Stimulated activated CD4-positive, alpha-beta T cell treated with anti-CD3 and anti-CD28 coated beads, Interleukin-1b, Interleukin-23, amount 100 ng/mL, for 1 hour (primary cell): ENCODE measurements at places on chromosomes 3 and 15.
A peak's percentile ranks its signal among the peaks of the same experiment; 100 is the strongest.

GRCh38 chr15:58865425-58865880 is 68.0 kb downstream of the SLTM start:
- no peak for DNase-seq

DNA sequence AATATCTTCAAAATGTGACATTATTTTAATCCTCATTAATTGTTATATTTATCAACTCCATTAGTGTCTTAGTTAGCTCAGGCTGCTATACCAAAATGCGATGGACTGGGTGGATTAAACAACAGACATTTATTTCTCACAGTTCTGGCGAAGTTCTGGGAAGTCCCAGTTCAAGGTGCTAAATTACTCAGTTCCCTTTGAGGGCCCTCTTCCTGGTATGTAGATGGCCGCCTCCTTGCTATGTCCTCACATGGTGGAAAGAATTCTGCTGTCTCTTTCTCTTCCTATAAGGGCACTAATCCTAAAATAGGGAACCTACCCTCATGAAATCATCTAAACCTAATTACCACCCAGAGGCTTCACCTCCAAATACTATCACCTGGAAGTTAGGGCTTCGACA is 38.8 kb upstream of the DUT start:
- DNase-seq, result no peak

- DNase-seq, result no peak
Measured at GRCh38 chr15:74320352-74321247, 46.8 kb downstream of the CYP11A1 start.

GRCh38 chr15:92803852-92804609 is 96.1 kb upstream of the CHD2 start:
- DNase-seq, result peak; percentile 59

GRCh38 chr3:1910322-1910721 is 188.3 kb upstream of the CNTN4 start:
- DNase-seq, result no peak

DNA sequence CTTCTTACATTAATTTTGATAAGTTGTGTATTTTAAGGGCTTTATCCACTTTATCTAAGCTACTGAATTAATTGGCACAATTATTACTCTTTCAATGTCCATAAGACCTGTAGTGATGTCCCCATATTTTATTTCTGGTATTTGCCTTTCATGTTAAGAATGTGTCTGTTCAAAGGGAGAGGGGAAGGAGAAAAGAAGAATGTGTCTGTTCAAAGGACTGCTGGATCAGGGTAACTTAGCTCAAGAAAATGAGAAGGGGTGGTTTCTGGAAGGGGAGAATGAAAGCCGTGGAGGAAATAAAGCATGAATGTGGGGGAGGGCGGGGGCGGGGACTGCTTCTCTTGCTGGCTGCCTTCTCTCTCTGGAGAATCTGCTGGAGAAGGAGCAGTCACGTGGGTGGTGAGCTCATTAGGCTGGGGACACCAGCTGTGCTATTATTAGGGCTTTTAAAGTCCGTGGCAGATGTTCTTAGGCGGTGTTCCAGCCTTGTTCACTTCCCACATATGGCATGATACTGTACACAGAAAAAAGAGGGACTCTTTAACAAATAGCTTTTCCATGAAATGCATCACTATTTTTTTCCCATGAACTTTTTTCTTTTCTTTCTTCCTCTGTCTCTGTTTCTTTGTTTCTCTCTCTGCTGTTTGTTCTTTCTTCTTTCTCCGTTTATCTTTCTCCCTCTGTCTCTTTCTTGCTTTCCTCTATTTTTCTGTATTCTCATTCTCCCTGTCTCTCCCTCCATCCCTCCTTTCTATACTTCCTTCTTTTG is 63.7 kb upstream of the ULK4 start:
- no peak for DNase-seq

DNA sequence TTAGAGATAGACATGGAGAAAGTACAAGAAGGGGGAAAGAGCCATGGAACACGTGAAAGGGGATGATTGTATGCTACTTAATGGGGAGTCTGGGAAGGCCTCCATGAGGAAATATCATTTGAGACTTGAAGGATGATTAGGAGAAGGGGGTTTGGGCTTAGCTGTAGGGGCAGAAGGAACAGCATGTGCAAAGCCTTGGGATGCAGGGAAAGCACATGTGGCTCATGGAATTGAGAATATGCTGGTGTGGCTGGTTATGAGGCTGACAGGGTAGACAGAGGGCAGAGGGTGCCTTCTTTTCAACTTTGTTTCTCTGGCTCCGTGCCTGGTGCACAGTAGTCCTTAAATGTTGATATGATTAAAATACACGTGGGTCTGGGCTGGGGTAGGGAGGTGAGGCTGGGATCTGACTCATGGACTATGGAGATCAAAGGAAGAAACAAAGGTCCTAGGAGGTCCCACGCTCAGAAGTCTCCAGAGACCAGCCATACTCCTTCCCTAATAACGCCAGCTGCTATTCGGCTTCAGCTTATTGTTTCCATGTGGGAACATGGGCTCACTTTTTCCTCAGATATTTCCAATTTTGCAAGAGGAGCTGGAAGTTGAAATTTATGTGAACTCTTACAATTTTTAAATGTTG is 1.1 kb downstream of the GTF2E1 start:
- no peak for DNase-seq

GRCh38 chr15:80822256-80822655 is 43.1 kb downstream of the CEMIP start:
- DNase-seq, result no peak

DNA sequence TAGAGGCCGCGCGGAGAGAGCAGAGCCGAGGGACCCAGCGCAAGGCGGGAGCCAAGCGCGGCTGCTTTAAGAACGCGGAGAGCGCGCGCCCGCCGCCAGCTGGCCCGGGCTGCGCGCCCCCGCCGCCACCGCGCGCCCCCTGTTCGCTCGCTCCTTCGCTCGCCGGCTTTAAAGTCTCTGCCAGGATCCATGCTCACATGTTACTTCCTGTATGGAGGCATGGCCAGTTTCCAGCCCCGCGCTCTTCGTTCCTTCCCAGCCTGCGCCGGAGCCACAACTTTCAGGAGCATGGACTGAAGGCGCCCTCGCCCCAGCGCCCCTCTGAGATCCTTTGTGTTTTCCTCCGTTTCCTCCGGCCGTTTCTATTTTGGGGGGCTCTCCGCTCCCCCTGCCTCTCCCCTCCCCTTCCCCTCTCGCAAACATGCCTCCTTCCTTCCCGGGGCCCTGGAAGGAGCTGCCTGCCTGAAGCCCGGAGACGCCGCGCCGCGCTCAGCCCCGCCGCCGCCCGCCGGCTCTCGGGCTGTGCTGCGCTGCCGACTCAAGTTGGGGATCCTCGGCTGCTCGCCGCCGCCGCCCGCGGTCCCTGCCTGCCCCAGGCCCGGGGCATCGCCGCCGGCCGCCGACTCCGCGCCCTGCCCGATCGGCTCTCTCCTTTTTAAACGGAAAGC is at the start of gene PTPRG:
Gene PTPRG, plus strand, starts transcription at position 198 of the 668 bp plus-strand sequence. CDS start 717 bp downstream, outside the sequence.
- DNase-seq, result no peak

GRCh38 chr3:99928771-99929744 is 111.4 kb downstream of the CMSS1 start:
- DNase-seq, result no peak

- no peak for DNase-seq
Measured at GRCh38 chr15:91316126-91316525, 216.1 kb downstream of the SV2B start.

- no peak for DNase-seq
Measured at GRCh38 chr3:157868196-157868595, 238.0 kb downstream of the SHOX2 start.

- DNase-seq, result no peak
Measured at GRCh38 chr3:163043074-163043473, 1546.5 kb downstream of the OTOL1 start.

- no peak for DNase-seq
Measured at GRCh38 chr3:126155819-126156218, 24.6 kb downstream of the ALDH1L1 start.

- no peak for DNase-seq
Measured at GRCh38 chr15:86892774-86893449, 813.2 kb downstream of the AGBL1 start.

DNA sequence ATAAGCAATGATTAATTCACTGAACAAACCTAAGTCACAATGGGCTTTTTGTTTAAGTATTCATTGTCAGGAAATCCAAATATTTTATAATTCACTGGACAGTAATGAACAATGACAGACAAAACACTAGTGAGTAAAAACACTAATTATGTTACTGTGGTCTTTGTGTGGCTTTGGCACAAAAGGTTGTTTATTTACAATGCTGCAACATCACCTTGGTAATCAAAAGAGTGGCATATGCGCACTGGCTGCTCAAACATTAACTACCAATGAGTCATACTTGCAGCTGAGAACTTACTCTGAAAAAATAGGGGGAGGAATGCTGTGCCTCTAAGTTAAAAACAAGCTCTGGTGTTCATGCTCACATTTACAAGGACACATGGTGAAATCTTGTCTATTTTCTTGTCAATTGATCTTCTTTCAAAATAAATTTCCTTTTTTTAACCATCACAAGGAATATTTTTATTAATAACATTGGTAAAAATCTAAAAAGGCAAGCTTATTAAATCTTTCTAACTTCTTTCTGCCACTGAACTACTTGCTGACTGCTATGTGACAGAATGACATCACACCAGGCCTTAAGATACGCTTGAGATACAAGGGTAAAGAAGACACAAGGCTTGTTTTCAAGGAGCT is 85.2 kb upstream of the PPIB start:
- DNase-seq, result no peak

DNA sequence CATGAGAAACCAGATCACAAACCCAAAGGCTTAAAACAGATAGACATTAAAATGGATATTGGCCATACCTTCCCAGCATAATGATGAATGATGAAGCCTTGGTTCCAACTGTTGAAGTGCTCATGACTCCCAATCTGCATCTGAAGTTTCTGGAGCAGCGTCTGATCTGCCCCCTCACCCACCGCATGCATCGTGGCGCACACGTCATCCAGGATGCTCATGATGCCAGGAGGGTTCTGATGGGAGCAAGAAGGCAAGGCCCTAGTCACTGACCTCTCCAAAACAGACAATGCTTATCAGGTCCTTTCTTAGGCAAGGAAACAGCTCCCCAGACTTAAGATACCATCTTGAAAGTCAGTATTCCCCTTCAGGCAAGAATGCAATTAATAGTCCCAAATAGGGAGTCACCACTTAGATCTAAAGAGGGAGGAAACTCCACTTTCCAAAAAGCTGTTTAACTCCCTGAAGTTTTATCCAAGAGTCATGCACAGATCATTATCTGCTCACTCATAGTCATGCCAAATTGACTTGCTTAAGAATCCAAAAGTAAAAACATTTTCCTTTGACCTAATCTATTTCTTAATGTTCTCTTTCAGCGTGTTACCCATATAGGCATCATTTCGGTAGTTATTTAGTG is 2.1 kb downstream of the LDHAL6B start:
- no peak for DNase-seq

GRCh38 chr3:186920301-186920700 is 10.0 kb upstream of the ST6GAL1 start:
- no peak for DNase-seq

DNA sequence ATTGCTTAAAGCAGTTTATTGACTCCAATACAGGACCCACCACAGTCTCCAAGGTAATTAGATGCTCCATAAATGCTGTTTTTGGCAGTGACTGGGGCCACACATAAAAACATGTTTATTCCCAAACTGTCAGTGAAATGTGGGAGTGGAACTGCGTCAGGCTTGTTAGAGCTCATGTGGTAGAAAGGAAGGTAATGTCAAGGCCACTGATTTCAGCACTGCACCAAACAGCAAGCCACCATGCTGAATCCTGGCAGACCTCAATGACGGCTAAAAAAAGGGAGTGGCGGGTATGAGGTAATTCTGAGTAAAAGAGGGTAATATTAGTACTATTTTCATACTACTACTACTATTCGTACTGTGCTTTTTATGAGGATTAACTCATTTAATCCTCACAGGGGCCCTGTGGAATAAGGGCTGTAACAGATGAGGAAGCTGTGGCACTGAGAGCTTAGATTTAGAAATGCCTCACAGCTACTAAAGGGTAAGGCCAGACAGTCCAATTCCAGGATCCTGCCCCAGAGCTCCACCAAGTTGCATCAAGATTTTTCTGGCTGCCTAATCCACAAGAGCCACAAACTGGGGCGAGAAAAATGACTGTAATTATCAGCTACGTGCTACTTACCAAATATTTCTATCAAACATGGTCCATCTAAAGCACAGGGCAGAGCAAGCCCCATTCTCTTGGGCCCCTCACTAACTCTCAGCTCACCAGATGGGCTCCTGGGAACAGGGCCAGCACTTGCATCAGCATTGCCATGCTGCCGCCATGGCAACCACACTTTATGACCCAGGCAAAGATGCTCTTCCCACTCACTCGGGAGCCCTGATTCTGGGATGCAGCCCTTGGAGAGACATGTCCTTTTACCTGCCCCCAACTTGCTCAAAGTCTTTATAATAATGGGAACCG is 83.6 kb upstream of the SPATA12 start:
- no peak for DNase-seq

DNA sequence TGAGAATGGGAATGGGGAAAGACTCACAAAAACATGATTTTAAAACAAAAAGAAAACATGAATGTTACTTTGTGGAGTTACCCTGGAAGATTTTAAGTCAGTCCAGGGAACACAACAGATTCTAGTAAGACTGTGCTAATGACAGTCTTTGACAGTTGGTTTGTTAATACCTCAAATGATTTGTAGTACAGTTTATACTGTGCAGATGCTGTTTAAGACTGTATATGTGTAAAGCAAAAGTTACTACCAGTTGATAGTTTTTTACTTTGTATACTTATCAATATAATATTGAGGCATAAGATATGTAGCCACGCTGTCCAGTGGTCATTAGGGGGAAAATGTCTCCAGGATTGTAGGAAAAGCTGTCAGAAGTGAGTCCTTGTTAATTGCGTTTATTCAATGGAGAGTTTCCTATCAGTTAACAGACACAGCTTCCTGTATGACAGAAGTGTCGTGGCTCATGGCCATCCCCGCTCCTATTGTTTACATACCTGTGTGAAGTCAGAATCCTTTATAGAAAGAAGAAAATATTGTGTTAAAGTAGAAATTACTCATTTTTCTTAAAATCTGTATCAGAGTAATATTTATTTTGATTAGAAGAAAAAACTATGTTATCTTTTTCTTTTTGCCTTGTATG is 36.0 kb downstream of the NKIRAS1 start:
- DNase-seq, result no peak

DNA sequence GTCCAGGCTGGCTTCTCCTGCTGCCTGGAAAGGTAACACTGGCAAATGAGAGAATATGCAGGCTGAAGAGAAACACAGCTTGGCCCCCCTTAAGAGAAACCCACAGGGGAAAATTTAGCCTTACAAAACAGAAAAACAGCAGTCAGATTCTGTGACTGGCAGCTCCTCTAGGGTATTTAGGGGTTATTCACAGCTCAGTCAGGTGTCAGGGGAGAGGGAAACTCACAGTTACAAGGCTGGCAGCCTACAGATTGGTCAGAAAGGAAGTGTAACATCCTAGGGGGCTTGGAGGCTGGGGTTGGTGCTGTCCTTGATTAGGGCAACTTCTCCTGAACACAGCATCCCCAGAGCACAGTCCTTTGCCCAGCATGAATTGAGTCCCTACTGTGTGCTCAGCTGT is 81.4 kb downstream of the SEMA5B start:
- no peak for DNase-seq

- no peak for DNase-seq
Measured at GRCh38 chr15:45498701-45499100, 23.9 kb downstream of the SLC30A4 start.

GRCh38 chr3:71486831-71487230 is 96.7 kb downstream of the FOXP1 start:
- no peak for DNase-seq

GRCh38 chr3:414063-414462 is 217.5 kb downstream of the CHL1 start:
- DNase-seq, result no peak
